ENCODE measurements at places on chromosomes 3 and 15.

DNA sequence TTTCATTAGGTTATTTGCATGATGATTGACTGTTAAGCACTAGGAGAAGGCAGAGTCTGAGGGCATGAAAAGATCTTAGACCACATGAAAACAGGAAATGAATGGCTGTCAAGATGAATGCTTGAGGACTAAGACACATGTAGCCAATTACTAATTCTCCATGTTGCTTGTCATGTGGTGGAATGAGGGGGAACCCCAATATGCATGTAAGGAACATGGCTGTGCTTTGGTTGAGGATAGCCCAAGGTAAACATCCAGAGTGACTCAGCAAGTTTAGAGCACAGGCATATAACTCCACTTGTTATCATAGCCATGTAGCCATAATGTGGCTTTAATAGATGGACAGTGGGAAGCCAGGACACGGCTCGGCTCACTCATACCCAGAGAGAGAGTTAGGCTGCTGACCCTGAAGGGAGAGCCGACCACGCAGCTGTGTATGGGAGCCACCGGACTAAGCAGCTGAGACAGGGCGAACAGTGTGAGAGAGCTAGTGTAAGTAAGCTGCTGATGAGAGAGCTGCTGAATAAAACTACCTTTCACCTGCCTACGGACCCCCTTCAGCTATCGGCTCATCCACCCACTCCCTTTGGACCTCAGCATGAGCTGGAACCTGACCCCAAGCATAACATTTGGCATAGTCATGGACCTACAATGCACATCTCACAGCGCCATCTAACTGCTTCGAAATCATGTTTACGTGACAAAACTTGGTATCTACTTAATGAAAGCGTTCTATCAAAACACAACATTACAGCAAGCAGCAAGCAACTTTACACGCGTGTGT is 37.6 kb downstream of the ANO10 start:
- DNase-seq, result no peak

DNA sequence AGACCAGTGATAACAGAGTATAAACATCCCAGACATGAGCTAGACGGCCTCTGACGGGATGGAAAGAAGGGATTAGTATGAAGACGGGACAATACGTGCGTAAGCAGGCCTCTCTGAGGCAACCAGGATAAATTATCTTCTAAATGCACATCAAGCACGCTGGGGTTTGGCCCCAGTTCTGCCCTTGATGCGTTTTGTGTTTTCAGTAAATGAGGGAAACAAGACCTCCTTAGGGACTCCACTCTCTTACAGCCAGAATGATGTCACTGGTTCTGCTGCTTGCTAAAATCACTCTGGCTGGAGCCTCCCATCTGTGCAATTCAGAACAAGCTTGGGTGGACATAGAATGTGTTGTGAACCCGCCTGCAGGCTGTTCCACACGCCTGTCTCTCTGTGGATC is 156.0 kb upstream of the MCTP2 start:
- DNase-seq, result no peak

DNA sequence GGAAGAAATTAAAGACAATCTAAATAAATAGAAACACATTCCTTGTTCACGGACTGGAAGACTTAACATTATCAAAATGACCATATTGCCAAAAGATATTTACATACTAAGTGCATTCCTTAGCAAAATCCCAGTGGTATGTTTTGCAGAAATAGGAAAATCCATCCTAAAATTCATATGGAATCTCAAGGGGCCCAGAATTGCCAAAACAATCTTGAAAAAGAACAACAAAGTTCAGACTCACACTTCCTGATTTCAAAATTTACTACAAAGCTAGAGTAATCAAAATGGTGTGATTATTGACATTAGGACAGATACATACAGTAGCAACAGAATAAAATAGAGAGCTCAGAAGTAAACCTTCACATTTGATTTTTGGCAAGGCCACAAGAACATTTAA is 515.5 kb downstream of the OCA2 start:
- no peak for DNase-seq

- no peak for DNase-seq
Observed at GRCh38 chr3:82927309-82928253, 1166.1 kb upstream of the GBE1 start.

- no peak for DNase-seq
Observed at GRCh38 chr15:39211108-39211979, 369.5 kb upstream of the THBS1 start.

DNA sequence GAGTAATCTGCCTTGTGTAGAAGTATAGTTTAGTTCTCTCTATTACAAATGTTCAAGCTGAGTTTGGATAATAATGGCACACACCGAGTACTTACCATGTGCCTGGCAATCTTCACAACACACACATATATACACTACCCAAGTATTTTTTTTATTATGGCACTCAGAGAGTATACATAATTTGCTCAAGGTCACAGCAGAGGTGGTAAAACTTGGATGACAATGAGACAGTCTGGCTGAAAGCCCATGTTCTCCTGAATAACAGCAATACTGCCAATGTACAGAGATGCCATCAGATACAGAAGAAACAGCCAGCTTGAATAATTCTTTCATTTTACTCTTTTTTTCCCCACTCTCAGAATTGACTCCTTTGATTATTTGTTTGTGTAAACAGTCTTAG is 460.0 kb downstream of the CNTN6 start:
- DNase-seq, result no peak

DNA sequence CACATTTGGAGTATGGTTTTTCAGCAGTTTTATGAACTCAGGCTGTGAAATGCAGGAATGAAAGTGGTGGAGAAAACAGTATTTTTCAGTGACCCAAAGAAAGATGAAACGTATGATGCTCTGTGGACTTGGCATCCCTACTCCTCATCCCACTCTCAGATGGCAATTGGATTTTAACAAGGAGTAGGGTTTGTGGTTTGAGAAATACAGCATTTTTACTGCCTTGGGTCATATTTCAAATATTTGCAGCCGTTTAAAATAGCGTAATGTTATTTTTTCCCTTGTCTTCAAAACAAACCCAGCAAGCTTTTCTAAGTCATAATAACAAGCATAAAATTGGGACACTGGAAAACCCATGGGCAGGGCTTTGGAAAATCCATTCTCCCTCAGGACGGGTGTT is 117.2 kb upstream of the LRIG1 start:
- no peak for DNase-seq

- no peak for DNase-seq
Observed at GRCh38 chr3:186705882-186706780, 11.0 kb upstream of the KNG1 start.

DNA sequence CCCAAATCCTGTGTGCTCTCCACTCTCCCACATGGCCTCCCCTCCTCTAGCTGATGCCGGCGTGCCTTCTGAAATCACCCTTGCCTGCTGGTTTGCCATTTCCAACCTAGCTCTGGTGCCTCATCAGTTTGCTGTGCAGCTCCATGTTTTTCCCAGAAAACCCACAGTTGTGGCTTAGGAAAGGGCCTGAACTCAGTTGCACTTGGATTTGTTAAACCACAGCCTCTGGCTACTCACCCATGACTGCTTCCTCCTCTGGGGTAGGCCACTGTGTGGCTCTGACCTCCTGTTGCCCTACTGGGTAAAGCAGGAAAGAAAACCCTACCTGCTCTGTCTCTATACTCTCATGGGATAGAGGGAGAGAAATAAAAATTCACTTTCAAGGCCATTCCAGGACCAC is 97.3 kb downstream of the DAPK2 start:
- no peak for DNase-seq

- DNase-seq, result no peak
Observed at GRCh38 chr3:44762170-44762677, 630 bp downstream of the KIF15 start.

- DNase-seq, result no peak
Observed at GRCh38 chr15:84983294-84983693, 1.6 kb downstream of the PDE8A start.

GRCh38 chr15:92068121-92068520 is 214.6 kb downstream of the SLCO3A1 start:
- no peak for DNase-seq
